ENCODE measurements at places on chromosomes 1 and 21.

DNA sequence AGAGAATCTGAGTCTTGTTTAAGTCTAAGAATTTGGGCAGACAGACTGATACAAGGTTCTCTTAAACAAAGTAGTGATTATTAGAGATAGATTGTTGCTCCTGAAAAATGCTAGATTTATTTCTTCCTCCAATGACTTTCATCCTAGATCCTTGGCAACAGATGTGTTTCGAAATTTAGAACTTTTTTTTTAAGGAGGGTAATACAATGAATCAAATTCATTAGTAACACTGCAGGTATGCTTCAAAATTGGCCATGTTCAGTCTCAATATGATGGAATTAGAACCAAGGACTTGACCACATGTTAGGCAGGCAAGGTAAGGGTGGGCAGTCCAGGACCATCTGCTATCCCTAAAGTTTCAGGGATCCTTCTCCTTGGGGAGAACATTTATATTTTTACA lies 4.5 kb upstream of the LCE1F start:
- no peak for DNase-seq

DNA sequence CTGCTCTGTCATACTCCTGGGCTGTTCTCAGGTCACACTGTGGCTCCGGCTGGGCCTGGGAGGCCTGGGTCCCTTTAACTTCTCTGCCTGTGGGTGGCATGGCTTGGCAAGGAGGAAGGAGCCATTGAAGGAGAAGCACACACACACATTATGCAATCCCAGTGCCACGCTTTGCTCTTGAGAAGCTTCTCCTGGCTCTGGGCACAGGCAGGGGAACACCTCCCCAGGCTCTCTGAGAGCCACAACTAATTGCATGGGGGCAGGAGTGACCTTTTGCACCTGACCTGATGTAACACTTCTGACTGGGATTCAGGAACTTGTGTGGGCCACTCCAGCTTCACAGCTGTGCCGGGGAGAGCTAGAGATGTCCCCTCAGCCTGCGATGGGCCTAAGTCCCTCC lies 23.1 kb downstream of the LGR6 start:
- DNase-seq: no peak

DNA sequence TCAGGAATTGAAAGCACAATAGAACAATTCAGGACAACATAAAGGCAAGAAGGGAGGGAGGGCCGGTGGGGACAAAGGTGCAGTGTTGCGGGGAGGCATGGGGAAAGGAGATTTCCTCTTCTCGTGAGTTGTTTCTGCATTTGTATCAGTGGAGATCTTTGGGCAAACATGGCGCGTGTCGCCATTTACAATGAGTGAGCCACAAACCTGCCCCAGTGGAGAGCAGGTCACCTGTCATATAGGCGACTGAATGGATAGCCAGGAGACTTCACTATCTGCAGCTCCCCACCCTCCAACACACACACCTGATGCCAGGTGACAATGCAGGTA lies 87.7 kb upstream of the SLC45A1 start:
- DNase-seq: no peak

DNA sequence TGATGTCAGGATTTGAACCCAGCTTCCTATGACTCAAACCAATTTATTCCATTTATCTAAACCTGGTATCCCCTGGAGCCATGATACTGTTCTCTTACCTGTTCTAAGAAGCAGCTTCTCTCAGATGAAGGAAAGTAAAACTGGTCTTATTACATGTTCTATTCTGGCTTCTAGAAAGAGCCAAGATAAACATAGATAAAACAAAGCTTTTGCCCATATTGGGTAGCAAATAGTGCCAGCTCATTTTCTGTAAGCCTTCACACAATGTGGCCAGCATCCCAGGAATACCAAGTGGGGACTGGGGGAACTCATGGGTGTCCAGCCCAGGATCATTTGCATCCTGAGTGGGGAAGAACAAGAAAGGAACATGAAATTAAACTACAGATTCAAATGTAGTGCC lies 53.5 kb upstream of the EPHA8 start:
- no peak for DNase-seq

DNA sequence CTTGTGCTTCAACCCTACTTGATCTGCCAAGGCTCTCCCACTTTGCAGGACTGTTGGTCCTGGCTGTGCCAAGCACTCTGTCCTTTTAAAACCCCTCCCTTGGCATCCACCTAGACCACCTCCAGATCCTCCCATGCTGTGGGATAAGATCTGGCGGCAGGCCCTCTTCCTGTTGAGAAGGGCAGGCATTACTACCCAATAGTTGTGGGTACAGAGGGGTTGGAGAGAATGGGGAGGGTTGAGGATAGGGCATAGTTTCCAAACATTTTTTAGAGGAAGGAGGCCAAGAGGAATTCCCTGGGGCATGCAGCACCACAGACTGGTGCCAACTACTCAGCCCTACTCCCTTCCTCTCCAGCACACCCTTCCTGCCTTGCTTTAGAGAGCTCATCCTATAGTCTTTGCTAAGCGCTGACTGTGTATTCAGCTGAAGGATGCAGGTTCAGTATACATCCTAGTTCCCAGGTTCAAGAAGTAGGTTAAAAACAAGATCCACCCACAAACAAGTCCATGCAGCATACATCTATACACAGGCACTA lies 70.7 kb downstream of the TRABD2B start:
- no peak for DNase-seq

GRCh38 chr1:243267471-243267880 lies 11.6 kb downstream of the SDCCAG8 start:
- no peak for DNase-seq

GRCh38 chr1:26555550-26555981 lies 26.0 kb downstream of the RPS6KA1 start:
- DNase-seq: no peak

DNA sequence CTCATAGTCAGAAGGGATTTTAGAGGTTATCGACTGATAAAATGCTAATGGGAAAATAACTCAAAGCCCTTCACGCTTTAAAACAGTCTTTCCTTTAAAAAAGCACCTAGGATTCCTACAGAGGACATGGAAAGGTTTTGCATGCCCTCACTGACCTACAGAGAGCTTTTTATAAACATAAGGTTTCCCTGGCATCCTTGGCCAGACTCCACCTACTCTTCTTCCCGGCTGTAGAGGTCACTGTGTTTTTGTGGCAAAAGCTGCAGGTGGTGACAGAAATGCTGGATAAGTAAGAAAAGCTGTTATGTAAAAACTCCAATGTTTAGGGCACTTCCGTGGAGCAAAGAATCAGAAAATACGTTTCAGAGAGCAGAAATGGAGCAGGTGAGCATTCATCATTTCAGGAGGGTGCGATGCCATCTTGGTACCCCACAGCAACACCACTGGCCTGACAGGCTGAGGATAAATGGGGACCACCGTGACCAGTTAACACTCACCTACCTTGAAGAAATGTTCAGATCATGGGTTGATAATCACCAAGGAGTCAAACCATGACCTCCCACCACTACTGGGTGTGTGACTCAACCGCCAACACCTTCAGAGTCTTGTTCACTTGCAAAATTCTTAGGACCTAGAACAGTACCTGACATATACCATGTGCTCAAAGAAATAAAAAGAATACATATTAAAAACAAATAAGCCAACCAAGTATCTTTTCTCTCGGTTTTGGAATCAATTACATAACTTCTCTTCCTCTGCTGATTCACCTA lies 46.6 kb downstream of the SSBP3 start:
- DNase-seq: no peak

- no peak for DNase-seq
These were observed 44.3 kb upstream of the GTF2B start for GRCh38 chr1:88935522-88936222.

DNA sequence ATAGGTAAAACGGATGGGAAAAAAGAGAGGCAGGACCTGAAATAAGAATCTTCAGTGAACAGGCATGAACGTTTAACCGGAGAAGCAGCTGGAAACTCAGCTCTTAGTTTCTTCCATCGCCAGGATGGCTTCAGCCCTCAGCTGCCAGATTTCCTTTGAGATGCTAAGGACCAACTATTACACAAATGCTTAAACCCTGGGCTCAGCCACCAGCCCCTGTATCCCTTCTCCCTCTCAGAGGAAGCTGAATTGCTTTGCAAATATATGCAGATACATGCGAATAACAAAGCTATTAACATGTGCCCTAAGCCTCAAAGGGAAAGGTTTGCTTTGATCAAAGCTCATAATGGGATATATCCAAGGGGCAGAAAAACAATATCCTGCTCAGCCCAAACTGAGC lies 515.1 kb downstream of the OMA1 start:
- DNase-seq: no peak

DNA sequence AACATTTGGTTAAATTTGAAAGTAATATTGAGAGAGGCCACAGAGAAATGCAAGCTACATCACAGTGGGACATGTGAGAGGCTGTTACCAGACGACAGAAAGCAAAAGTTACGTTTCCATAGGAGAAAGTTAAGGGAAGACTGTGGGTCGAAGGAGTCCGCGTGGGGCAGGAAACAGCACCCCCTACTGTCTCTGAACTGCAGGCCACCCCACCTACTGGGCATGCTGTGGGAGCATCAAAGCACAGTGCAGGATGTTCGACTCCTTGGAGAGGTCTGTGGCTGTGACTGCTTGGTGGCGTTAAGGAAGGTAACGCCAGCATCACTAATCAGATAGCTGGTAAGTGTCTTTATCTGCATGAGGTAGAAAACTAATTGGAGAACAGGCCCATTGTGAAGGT lies 123.9 kb downstream of the PTBP2 start:
- peak; percentile 44 for DNase-seq

- no peak for DNase-seq
These were observed 489.7 kb downstream of the NPHP4 start for GRCh38 chr1:5502311-5503194.

- DNase-seq: no peak
These were observed 9.9 kb downstream of the GPR3 start for GRCh38 chr1:27402349-27402754.

DNA sequence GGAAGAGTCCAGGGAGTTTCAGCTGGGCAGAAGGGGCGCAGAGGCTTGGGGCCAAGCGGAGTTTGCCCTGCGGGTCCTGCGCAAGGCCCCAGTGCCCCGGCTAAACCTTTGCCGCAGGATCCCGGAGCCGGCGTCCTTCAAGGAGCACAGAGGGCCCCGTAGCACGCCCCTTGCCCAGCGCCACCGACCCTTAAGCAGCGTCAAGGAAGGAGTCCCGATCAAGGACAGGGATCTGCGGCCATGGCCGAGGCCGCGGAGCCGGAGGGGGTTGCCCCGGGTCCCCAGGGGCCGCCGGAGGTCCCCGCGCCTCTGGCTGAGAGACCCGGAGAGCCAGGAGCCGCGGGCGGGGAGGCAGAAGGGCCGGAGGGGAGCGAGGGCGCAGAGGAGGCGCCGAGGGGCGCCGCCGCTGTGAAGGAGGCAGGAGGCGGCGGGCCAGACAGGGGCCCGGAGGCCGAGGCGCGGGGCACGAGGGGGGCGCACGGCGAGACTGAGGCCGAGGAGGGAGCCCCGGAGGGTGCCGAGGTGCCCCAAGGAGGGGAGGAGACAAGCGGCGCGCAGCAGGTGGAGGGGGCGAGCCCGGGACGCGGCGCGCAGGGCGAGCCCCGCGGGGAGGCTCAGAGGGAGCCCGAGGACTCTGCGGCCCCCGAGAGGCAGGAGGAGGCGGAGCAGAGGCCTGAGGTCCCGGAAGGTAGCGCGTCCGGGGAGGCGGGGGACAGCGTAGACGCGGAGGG lies 520 bp downstream of the CLIC6 start:
- DNase-seq: peak; percentile 47

GRCh38 chr1:231929311-231929710 lies 302.7 kb downstream of the DISC1 start:
- no peak for DNase-seq

- DNase-seq: no peak
These were observed 223.5 kb upstream of the NCAM2 start for GRCh38 chr21:20774737-20775136.

- DNase-seq: no peak
These were observed 15.4 kb upstream of the MUTYH start for GRCh38 chr1:45355683-45356082.

- DNase-seq: no peak
These were observed 76.5 kb downstream of the OLIG1 start for GRCh38 chr21:33146467-33146866.

DNA sequence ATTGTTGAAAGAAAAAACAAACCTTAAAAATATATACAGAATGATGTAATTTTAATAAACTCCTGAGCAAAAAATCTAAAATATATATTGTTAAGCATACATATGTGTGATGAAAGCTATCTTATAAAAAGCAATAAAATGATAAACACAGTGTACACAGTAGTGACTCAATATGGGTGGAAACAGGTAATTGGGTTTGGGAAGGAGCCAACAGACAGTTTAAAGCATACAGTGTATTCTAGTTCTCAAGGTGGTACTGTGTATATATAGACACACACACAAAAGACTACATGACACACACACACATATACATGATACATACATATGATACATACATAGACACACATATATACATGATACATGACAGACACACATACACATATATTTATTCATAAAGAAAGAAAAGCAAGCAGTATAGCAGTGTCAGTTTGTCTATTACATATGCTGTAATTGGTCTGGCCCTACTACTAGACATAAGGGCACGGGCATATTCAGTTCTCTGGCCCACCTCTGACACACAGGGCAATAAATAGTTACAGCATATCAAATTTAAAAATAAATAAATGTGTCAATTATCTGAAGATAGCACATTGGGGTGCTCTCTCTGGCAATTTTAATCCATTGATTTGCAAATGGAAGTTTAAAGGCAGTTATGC lies 330.2 kb downstream of the S1PR1 start:
- DNase-seq: no peak

DNA sequence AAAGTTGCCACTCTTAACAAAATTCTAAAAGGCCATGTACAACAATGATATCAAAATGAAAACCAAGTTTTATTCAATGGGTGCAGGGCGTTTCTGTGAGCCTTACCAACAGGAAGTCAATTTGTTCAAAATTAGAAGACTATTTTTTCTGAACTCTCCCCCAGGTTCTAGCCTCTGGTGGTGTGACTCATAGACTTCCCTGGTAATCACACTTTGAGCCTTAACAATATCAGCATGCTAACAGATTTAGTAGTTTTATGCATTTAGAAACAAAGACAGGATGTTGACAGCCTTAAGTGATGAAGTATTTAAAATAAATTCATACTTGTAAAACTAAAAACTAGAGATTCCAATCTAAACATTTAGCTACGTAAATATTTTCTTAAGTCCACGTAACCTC lies 88.4 kb downstream of the LRRC8C start:
- DNase-seq: peak; percentile 64

Data from activated CD8-positive, alpha-beta memory T cell treated with anti-CD3 and anti-CD28 coated beads, Interleukin-2, amount 10 ng/mL, durations not matched to agents 7 days and 5 days (primary cell).